ENCODE measurements at places on chromosomes 12 and 14. TPM values are rescaled to one million over a fixed set of nuclear protein-coding genes. Genes with fewer than 3 reads are reported as not detected.

RNFT2 gene
- total RNA-seq: 2.1 TPM

MSI1 gene
- 1.4 TPM for total RNA-seq

KLRC4 gene
- not detected for total RNA-seq

NAV3 gene
- total RNA-seq: 4.3 TPM

HIP1R gene
- total RNA-seq: 28.7 TPM

PAH gene
- not detected for total RNA-seq

CD163 gene
- 0.15 TPM for total RNA-seq

ASB2 gene
- total RNA-seq: 0.67 TPM

GLIPR1L2 gene
- total RNA-seq: 0.11 TPM

SPTSSA gene
- total RNA-seq: 26.3 TPM

SAMD15 gene
- 2.0 TPM for total RNA-seq

AGAP2 gene
- total RNA-seq: 0.13 TPM

RAD9B gene
- 0.09 TPM for total RNA-seq

CLEC2B gene
- total RNA-seq: 1.3 TPM

RASSF9 gene
- 0.94 TPM for total RNA-seq

NFE2 gene
- total RNA-seq: not detected

RPGRIP1 gene
- total RNA-seq: 0.20 TPM

LALBA gene
- total RNA-seq: not detected

LRRC43 gene
- not detected for total RNA-seq

DUSP16 gene
- total RNA-seq: 8.3 TPM

CLEC4A gene
- total RNA-seq: not detected

RERG gene
- total RNA-seq: 0.20 TPM

C3AR1 gene
- total RNA-seq: not detected

DEPDC4 gene
- 1.5 TPM for total RNA-seq

TMEM229B gene
- total RNA-seq: 0.23 TPM

HHIPL1 gene
- 0.16 TPM for total RNA-seq

CLMN gene
- total RNA-seq: 6.6 TPM

AVPR1A gene
- total RNA-seq: not detected

ADAMTS20 gene
- total RNA-seq: not detected

SERPINA6 gene
- total RNA-seq: 1.4 TPM

CLEC12A gene
- not detected for total RNA-seq

INHBC gene
- total RNA-seq: not detected

EGLN3 gene
- 5.3 TPM for total RNA-seq

CLEC1B gene
- total RNA-seq: not detected

SLC25A21 gene
- 1.0 TPM for total RNA-seq
